ENCODE measurements at places on chromosomes 4 and X.

DNA sequence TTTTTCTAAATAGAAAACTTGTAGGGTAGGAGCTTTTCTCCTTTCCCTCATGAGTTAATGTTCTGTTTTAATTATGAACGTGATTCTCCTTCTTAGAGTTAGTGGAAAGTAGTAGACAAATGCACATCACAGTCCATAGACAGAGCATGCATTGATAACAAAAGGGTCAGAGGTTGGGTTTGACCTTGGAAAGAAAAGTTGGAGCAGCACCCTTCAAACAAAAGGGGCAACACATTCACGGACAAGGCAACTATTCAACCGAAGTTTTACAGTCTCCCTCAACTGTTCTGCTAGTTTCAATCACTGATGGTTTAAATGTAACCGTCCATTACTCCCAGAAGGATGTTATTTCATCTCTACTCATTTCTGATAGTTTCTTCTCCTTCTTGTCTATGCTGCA lies 103.4 kb upstream of the MAOA start:
- no peak for DNase-seq

- no peak for DNase-seq
These were observed 119.5 kb downstream of the STOX2 start for GRCh38 chr4:184024637-184025036.

GRCh38 chr4:43380093-43380492 lies 487.6 kb downstream of the GRXCR1 start:
- DNase-seq, result no peak

DNA sequence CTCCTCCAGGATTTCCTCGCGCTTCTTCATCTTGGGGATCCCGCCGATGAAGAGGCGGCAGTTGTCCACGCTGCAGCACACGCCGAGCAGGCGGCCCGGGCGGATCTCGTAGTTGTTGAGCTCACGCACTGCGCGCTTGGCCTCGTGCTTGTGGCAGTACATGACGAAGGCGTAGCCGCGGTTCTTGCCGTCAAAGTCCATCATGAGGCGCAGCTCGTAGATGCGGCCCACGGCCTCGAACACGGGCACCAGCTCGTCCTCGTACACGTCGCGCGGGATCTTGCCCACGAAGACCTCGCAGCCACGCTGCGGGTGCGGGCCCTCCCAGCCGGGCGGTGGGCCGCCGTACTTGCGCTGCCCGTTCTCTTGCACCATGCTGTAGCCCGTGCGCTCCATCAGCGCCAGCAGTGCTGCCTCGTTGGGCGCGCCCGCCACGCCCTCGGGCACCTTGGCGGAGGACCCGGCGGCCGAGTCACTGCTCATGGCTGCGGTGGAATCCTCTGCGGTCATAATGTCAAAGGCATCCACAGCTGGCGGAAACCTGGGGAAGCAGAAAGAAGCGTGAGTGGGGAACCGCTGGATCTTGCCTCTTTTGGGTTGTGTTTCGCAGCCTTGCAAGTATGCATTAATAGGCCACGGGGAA lies 103.4 kb downstream of the CHRNA9 start:
- no peak for DNase-seq

GRCh38 chr4:108794136-108794535 lies 31.3 kb upstream of the ETNPPL start:
- no peak for DNase-seq

DNA sequence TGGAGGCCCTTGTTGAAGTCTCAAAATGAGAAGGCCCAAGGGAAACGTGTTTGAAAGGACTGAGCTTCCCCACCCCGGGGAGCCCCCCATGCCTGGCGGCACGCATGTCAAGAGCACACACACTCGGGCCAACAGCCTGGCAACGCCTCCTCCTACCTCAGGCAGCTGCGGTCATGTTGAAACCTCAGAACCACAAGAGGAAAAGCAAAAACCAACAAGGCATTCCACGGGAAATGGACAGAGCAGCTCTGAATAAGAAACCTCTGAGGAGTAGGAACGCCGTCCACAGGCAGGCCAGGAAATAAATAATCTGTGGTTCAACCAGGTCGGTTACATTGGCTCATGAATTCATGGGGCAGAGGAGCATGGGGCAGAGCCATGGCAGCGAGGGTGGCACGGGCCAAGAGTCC lies 95.7 kb upstream of the AFAP1 start:
- no peak for DNase-seq

DNA sequence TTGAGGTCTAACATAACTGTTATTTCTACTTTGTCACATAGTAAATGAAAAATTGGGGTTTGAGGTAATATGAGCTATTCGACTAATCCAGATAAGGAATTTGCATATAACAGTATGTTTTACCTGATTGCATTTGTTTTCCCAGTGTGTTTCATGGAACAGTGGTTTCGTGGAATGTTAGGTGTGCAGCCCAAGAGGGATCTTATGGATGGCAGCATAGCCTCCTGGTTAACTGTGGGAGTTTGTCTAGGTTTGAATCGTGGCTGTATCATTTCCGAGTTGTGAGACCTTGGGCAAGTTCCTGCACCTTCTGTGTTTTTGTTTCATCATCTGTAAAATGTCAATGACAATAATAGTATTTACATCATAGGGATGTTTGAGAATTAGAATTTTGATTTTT lies 7.9 kb downstream of the BMPR1B start:
- no peak for DNase-seq

DNA sequence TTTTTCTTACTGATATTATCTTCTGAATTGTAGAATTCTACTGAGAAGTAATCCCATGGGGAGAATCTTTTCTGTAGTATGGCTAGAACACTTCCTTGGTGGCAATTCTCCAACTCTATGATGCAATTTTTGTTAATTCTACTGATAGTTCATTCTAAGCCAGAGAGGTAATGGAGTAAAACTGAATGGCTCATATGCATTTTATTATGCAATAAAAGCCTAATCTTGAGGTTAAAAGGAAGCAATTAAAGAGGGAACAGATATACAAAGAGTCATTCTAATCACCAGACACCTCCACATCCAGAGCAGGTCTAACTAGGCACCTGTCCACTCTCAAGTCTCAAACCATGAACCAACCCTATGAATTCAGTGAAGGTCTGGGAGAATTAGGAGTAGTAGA lies 9.7 kb downstream of the RAP2C start:
- no peak for DNase-seq

DNA sequence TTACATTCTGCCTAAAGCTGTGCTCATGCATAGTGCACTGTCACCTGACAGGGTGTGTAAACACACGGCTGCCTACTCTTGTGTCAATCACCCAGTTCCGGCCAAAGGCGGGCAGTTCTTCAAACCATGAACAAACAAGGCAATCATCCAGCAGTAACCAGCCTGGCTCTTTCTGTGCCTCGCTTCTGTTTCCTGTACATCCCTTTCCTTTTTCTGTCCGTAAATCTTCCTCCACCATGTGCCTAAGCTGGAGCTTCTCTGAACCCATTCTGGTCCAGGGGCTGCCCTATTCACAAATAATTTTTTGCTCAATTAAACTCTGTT lies 60.8 kb upstream of the CBR4 start:
- no peak for DNase-seq

DNA sequence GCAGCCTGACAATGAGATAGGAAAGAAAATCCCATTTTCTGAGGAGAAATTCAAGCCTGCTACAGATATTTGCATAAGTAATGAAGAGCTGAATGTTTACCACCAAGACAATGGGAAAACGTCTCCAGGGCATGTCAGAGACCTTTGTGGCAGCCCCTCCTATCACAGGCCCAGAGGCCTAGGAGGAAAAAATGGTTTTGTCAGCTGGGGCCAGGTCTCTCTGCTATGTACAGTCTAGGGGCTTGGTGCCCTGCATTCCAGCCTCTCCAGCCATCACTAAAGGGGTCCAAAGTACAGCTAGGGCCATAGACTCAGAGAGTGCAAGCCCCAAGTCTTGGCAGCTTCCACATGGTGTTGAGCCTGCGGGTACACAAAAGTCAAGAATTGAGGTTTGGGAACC lies 361.6 kb upstream of the ANXA10 start:
- no peak for DNase-seq

GRCh38 chrX:117973110-117973807 lies 143.4 kb downstream of the KLHL13 start:
- no peak for DNase-seq

DNA sequence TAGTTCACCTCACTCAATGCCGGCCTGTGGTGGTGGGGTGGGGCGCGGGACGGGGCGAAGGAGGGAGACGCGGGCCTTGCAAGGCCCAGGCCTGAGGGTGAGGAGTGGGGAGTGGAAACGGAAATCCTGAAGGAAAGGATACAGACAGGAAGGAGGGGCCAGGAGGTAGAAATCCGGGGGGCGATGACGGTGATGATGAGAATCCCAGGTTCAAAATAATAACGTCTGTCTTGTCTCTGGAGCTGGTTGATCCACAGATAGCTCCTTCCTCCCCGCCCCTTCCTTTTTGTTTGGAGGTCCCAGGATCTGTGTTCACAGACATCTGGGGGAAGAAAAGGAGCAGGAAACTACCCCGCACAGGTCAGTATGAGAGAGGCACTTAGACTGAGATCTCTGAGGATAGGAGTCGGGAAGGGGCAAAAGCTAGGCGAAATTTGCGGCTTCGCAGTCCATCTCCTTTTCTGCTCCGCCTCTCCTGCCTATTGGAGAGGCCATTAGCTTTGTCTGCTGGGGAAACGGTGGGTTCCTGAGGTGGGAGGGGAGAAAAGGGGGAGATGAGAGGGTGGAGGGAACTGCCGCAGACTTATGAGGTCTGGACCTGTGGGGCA lies 746 bp downstream of the TCEAL7 start:
- DNase-seq, result no peak

GRCh38 chr4:158202481-158202880 lies 7.8 kb upstream of the TMEM144 start:
- DNase-seq, result no peak
